Stimulated activated CD4-positive, alpha-beta T cell treated with anti-CD3 and anti-CD28 coated beads, Interleukin-4, amount 100 ng/mL, for 1 hour (primary cell): ENCODE measurements at places on chromosomes 3 and 15.
A peak's percentile ranks its signal among the peaks of the same experiment; 100 is the strongest.

DNA sequence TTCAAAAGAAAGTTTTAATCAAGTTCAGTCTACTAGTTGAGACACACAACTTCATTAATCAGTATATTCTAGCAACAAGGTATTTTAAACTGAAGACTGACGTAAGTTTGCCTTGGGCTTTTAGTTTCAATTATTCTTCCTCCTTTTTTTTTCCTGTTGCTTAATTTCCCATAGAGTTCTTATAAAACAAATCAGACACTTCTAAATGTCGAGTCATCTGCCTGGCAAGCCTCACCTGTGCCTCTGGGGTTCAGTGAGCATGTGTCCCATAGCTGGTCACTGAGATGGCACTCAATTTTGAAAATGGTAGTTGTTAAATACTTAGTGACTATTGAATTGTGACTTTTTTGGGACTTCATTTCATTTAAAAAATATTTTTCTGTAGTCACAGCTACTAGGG, 27.4 kb downstream of the NKIRAS1 start:
- DNase-seq = no peak

GRCh38 chr3:48247401-48247811, 6.5 kb downstream of the ZNF589 start:
- DNase-seq = no peak

GRCh38 chr15:42772144-42772543, 35.2 kb upstream of the CDAN1 start:
- DNase-seq = no peak

- no peak for DNase-seq
Observed at GRCh38 chr3:133445108-133445507, 45.3 kb downstream of the BFSP2 start.

DNA sequence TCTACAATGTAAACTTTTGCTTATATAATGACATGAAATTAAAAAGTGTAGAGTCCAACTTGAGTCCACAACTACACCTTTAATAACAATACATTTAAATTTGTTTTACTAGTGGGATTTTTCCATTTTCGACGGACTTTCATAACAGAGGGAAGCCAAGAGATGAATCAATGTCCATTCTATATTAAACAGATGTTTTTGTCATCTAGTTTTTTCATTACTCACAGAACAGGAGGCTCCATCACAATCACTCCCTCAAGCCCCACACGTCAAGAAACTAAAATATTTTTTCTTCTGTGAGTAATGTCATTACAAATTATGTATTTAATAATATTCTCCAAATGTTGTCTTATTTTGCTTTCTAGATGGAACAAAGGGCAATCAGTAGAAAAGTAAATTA, 932.9 kb downstream of the ROBO1 start:
- DNase-seq = no peak

DNA sequence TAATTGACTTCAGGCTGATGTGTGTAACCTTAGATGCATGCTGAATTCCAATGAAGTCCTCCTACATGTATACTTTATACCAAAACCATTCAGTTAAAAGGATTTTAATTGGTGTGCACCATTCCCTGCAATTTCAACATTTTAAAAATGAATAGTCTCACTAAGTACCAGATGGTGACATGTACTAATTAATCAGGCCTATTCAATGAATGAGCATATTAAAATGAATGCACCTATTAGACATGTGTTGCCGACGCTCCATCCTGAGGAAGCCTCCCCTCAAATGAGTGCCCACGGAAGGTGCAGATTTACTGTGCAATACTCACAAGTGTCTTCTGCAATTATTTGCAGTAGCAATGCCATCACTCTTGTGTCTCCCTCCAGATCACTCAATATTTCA, 124.7 kb upstream of the TSPAN3 start:
- DNase-seq = no peak

GRCh38 chr3:184230081-184230602, 757 bp downstream of the VWA5B2 start:
- DNase-seq = peak; percentile 23

- peak; percentile 61 for DNase-seq
Observed at GRCh38 chr3:57164657-57165573, at the start of gene IL17RD. IL17RD (minus strand) TSS chr3:57165353; CDS start chr3:57165286, 67 bp downstream.

DNA sequence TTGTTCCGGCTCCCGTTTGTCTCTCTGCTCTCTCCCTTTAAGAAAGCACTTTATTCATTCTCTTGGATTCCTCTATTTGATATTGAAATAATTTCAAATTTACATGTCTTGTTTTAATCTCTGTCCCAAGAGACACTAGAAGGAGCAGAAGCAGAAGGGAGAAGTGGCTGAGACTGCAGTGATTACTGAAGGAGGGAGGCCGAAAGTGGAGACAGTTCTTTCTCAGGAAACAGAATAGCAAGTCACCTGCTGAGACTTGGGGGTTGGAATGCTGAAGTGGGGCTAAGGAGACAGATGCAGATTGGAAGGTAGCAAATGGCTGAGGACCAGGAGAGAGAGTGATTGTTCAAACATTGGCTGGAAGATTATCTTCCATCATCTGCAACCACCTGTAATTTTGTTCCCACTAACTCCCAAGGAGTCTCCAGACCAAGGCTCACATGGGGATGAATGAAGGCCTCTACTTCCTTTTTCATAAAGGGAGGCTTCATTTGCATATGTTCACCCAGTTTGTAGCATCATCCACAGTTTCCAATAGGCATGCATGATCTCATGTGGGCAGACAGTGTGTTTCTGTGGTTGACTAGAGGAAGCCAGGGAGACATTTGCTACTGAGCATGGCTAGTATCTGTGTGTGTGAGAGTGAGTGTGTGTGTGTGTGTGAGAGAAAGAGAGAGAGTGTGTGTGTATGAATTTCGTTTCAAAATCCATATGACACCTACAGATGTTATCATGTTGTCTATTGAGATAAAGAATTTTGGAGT, 24.0 kb downstream of the LTF start:
- DNase-seq = no peak

DNA sequence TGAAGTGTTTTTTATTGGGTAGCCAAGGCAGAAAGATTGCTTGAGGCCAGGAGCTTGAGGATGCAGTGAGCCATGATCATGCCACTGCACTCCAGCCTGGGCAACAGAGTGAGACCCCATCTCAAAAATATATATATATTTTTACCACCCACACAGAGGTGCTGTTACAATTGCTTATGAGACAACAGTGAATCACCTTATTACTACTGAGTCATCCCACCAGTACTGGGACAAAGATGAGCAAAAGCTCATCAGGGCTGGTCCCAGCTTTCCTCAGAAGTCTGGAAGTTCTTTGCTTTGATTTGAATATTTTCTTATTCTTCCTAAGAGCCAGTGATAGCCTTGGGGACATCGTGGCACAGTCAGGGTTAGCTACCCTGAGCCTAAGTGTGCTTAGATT, 207.7 kb downstream of the SOX2 start:
- no peak for DNase-seq

- no peak for DNase-seq
Observed at GRCh38 chr3:119911748-119912147, 129.8 kb downstream of the NR1I2 start.
